ENCODE measurements at places on chromosomes 2 and 18.

DNA sequence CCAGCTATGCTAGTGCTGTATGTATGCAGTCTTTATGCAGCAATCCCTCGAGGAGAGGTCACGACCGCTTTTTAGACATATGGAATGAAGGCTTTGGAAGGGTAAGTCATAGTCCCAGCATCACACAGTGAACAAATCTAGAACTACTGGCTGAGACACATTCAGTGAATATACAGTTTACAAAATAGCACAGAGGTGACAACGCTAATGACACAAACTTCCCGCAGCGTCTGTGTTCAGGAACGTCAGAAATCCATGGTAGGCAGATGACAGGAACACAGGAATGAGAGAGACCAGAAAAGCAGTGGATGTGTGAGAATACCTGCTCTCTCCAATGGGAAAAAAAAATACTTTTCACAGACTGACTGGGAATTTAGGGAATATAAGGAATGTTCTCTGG lies 29.6 kb downstream of the CABYR start:
- no peak for DNase-seq

GRCh38 chr2:157864857-157865430 lies 11.2 kb downstream of the ACVR1 start:
- DNase-seq: no peak

- DNase-seq: no peak
Measured at GRCh38 chr18:25029802-25030201, 322.2 kb downstream of the ZNF521 start.

DNA sequence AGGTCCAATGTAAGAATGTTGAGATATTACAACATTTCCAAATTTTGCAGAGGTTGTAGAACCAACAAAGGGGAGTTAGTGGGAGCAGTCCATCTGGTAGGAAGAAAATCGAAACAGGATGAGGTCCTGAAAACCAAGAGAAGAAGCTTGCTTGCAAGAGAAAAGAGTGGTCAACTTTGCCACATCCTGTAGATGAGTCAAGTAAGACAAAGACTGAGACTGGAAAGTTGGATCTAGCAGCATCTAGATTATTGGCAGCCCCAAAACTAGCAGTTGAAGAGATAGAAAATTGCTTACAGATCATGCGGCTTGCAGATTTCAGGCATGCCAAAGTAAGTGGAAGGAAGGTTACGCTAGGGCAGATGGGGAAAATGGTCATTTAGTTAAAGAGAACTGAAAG lies 378.9 kb downstream of the GRB14 start:
- DNase-seq: no peak

- no peak for DNase-seq
Measured at GRCh38 chr2:230410861-230411569, 5.0 kb upstream of the SP100 start.

DNA sequence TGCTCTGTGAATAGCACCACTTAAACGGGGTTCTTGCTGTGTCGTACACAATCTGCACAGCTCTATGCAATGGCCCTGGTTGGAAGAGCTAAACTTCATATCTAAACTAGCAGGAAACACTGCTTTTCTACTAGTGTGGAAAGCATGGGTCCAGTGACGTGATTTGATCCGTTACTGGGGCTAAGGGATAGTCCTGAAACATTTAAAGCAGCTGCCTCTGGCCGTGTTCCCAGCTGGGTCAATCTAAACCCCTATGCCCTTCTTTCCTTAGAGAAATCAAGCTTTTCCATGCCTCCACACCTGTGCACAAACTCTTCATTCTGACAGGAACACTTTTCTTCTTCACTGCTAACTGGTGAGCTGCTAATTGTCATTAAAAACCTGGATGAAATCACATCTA lies 5.4 kb upstream of the IGFBP5 start:
- DNase-seq: no peak

DNA sequence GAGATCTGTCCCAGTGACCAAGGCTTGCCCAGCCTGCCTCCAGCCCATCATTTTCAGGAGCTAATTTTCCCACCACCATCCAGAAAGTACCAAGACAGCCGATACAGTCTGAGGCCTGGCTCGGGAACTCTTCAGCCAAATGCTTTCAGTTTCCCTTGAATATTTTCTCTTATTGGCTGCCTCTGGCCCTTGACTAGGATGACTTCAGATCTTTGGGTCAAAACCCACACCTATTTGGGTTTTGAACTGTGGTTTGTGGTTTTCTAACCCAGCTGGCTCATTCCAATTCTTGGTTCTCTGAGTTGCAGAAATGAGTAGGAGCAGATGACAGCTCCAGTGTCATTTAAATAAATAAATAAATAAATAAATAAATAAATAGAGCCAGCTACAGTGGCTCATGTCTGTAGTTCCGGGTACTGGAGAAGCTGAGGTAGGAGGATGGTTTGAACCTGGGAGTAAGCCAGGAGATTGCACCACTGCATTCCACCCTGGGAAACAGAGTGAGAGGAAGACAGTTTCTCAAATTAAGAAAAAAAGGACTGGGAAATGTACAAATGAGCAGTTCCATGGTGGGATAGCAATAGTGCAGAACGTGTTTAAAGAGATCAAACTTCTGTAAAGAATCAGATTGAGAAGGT lies 465.0 kb upstream of the SOX11 start:
- DNase-seq: no peak

DNA sequence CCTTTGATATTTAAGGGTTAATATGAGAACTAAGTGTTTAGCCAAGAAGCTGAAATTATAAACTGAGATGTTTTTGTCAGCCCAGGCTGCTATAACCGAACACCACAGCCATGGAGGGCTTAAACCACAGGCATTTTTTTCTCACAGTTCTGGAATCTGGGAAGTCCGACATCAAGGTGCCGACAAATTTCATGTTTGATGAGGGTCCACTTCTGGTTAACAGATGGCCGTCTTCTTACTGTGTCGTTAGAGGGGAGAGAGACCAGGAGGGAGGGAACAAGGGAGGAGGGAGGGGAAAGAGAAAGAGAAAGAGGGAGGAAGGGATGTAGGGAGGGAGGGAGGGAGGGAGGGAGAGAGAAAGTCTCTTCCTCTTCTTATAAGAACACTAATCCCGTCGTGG lies 6.5 kb upstream of the CNDP2 start:
- DNase-seq: no peak

- DNase-seq: no peak
Measured at GRCh38 chr2:43210467-43211303, 15.7 kb downstream of the ZFP36L2 start.

DNA sequence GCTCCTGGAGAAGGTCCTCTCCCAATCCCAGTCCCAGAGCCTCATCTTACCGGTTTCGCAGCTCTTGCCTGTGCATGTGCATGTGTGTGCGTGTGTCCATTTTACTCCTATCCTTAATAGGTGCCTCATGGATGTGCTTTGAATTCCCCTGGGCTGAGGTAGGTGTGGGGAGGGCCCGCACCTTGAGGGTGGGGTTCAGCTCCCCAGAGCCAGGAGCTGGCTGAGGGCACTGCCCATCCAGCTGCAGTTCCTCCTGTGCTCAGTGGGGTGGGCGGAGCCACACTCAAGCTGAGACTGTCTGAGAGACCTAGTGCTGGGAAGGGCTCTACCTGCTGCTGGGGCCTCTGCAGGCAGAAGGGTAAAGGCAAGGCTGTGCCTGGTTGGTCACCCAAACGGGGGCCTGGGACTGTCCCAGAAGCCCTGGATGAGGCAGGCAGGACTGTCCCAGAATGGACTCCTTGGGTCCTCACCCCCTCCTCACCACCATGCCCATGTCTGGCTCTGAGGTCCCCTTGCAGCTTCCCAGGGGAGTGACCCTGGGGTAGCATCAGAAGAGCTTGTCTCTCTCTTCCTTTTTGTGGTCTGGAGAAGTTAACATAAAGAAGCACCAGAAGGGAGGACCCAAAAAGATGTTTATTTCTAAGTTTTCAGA lies 8.9 kb downstream of the GDF7 start:
- DNase-seq: no peak

DNA sequence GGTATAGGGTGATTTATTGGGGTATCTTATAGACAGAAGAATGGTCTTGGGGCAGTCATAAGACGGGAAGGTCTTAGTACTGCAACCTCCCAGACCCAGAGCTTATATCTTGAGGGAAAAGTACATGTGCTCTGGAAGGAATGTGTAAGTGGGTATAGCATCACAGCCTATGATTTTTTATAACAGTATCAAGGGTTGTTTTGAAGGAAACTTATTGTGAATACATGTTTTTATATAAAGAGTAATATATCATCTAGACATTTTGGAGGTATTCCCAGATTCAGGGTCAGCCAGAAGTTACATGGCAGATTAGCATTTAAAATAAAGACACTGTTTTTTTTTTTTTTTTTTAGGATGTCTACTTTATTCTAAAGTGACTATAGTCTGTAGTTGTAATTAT lies 47.6 kb upstream of the STON1 start:
- DNase-seq: no peak

- DNase-seq: no peak
Measured at GRCh38 chr2:68770271-68771111, 35.9 kb downstream of the ARHGAP25 start.
